ENCODE measurements at places on chromosomes 12 and 14.

- DNase-seq = no peak
These were observed 10.0 kb downstream of the SMIM41 start for GRCh38 chr12:52089491-52089890.

DNA sequence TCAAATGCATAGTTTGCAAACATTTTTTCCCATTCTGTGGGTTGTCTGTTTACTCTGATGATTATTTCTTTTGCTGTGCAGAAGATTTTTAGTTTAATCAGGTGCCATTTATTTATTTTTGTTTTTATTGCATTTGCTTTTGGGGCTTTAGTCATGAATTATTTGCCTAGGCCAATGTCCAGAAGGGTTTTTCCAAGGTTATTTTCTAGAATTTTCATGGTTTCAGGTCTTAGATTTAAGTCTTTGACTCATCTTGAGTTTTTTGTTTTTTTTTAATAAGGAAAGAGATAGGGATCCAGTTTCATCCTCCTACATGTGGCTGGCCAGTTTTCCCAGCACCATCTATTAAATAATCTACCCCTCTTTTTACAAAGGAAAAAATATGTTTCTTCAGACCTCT is 57.2 kb upstream of the TMEM260 start:
- DNase-seq = no peak

DNA sequence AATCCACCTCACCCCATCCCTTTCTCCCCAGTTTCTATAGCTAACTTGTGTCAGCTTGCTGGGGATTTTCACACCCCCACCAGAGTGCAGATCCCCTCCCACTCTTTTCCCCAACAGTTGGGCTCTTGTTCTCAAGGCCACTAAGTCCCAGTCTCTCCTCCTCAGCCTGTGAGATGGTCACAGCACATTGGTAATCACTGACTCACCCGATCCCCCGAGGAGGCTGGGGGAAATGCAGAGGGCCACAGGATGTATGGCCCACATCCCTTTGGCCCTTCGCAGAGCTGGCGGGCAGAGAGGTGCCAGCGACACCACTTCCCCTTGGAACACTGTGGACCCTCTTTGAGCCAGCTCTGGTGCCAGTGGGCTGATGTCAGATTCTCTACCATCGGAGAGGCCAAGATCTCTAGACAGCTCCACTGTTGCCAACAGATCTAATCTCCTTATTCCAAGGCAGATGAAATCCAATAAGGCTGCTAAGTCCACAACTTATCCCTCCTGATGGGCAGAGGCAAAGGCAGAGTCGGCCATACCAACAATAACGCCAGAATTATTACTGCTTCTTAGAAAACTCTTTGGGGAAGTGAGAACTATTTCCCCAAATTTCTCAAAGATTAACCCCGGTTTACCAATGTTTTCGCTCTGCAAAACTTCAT is 1.6 kb downstream of the FMNL3 start:
- DNase-seq = no peak

DNA sequence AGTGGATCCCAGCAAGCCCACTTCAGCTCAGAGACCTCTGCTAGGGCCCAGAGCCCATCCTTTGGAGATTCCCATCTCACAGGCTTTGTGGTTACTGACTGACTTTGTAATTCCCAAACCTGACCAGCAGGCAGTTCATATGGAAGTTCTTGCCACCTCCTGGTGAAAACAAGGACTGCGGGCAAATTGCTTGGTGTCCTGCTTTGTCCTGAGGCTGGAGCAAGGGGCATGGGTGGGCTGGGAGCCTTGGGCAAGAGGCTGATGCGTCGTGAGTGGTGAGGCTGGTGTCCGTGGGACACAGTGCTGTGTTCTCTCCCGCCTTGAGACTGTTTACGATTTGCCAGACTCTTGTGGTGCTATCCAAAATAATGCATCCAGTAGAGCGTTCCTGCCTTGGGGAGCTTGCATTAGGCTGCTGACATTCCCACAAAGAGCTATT is 91.0 kb downstream of the LRRC74A start:
- peak; percentile 55 for DNase-seq

DNA sequence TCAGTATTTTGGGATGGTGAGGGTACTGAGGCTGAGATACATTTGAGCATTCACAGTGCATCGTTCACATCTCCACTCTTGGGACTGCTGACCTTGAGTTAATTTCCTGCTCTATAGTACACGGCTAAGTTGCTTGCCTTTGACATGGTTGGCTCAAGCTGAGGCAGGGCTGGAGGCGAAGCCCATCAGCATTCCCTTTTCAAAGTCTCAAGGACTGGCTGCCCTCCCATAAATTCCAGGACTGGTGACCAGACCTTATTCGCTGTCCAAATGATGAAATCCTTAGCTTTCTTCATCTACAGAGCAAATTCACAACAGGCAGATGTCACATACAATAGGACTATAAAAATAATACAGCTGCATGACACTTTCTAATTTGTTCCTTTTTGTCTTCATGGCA is 85.9 kb downstream of the SSPN start:
- DNase-seq = no peak

DNA sequence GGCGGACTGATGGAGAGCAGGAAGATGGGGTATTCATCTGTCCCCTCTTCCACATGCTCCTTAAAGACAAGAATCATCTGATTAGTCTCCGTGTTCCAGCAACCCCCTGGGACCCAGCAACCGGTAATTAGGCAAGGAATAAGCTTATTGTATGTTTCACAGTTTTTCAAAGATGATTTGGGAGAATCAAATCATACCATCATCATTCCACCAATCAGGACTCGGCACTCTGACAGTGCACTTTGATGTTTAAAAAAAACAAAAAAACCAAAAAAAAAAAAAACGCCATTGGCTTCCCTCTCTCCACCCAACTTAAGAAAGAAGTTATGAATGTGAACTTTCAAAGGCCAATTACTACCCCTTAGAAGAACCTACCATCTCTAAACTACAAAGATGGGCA is 1.3 kb upstream of the DYNC1H1 start:
- no peak for DNase-seq

DNA sequence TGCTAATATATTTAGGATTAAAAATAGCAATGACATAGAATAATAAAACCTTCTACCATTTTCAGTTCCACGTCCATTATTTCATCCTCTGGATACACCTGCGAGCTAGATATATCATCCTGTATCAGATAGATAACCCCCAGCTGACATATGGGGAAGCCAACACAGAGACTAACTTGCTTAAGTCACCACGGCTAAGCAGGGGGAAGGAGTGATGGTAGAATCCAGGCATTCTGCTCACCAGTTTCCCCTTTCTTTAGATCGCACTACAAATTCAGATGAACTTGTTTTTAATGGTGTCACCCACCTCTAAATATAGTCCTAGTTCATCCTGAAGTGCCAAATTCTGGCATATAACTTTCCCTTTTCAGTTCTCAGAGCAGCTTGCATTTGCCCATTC is 110.1 kb downstream of the TXNDC16 start:
- no peak for DNase-seq

- no peak for DNase-seq
These were observed 252.2 kb upstream of the ATP2B1 start for GRCh38 chr12:89960607-89961394.

- no peak for DNase-seq
These were observed 36.3 kb downstream of the RPS29 start for GRCh38 chr14:49549881-49550280.

- DNase-seq = peak; percentile 80
These were observed at the start of gene CEP83 for GRCh38 chr12:94459728-94460615. CEP83 (minus strand) TSS chr12:94459867; CDS start chr12:94412490, 47,377 bp downstream.

GRCh38 chr14:68576031-68576430 is 216.8 kb downstream of the ZFP36L1 start:
- DNase-seq = no peak

DNA sequence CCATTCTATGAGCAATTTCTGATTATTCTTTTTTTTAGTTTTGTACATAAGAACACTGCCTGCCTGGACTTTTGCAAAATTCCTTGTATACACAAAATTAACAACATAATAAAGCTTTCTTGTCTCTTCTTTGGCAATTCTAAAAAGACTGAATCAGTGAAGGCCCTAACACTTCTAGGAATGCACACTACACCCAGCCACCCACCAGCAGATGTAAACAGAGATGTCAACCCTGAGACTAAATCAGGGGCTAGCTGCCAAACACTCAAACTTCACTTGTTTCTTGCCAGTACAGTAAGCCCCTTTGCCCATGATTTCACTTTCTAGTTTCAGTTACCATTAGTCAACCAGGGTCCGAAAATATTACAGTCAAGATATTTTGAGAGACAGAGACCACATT is 15.5 kb downstream of the DCAF5 start:
- DNase-seq = no peak

DNA sequence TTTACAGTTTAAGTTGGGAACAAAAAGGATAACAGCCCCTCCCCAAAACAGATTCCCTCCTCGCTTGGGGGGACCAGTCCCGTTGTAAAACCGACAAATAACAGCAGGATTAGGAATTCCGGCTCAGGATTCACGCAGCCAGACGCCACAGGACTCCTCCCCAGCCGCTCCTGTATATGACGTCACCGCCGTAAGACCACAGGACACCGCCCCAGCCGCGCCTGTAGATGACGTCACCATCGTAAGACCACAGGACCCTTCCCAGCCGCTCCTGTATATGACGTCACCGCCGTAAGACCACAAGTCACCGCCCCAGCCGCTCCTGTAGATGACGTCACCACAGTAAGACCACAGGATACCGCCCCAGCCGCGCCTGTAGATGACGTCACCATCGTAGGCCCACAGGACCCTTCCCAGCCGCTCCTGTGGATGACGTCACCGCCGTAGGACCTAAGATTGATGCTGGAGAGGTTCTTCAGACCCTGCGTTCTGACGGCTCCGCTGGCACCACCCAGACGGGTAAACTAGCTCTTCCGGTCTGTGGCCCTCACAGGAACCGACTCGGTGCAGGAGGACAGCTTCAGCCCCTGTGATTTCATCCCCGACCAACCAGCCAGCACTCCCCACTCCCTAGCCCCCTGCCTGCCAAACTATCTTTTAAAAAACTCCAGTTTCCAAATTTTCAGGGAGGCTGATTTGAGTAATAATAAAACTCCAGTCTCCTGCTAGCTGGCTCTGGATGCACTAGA is 43.9 kb upstream of the FBRSL1 start:
- no peak for DNase-seq

DNA sequence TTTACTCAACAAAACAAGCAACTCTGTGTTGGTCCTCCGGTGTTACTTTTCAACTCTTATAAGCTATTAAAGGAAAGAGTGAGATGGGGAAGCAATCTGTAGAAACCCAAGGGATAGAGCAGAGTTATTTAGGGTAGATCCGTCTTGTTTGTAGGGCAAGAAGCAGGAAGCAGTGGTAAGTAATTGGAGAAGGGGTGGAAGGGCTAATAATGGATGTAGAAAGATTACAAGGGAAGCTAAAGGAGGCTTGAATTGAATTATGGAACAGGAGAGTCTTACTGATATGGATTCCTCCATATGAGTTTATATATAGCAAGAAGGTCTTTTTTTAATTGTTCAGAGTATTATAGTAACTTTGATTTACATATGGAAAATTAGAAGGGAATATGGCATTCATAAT is 72.7 kb downstream of the MNAT1 start:
- no peak for DNase-seq

DNA sequence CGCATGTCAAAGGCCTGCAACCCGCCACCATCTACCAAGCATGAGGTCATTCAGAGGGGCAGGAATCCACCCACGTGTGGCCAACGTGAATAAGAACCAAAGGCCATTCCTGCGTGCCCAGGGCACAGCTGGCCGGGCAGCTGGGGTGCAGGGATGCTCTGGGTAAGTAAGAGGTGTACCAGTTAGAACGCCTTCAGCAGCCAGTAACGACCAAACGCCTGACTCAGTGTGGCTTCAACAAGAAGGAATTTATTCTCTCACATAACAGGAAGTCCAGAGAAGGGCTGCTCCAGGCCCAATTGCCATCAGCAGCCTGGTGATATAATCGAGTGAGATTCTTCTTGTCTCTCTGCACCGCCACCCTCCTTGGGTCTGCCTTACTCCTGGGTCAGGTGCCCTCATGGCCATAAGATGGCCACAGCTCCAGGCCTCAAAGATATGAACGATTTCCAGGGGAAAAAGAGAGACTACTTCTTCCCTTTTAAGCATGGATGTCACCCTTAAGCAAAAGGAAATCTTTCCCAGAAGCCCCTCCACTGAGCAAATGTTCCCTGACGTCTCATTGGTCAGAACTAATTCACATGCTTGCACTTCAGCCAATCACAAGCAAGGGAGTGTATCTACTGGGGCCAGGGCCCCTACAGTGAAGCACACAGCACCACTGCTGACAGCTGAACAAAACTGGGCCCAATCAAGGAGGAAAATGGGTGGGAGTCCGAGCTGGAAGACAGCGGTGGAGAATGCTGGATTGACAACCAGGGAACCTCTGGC is 7.3 kb downstream of the TTC7B start:
- DNase-seq = no peak

DNA sequence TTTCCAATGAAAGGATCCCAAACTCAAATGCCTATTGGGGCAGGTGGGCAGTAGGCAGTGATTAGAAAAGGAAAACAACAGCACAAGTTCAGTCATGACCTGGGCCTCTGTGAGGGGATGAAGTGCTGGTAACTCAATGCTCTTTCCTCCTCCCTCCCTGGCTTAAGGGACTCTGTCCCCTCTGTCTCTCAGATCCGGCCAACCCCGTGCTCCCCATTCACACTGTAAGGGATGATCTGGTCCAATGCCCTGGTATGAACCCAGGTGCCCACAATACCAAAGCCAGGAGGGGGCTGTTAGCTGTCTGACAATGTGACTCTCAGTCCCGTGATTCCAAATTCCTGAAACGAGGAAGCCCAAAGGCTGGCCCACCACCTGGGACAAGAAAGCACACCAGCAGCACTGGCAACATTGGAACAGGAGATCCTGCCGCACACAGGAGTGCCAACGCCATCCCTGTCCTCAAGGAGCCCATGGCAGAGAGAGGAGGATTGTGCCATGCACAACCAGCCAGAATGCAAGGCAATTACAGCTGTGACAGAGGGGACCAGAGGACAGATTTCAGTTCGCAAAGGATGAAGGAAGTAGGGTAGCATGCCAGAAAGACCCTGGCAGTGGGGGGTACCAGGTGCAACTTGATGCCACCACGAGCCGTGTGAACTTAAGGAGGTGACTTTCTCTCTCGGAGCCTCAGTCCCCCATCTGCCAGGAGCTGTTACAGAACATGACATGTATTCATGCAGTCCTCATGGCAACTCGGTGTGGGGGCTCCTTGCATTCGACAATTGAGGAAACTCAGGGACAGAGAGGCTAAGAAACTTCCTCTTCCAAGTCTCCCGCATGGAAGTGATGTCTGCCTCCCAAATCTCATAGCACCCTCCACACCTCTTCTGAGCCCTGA is 37.6 kb downstream of the SERPINA3 start:
- DNase-seq = no peak

- DNase-seq = no peak
These were observed 105.1 kb downstream of the TMTC3 start for GRCh38 chr12:88247241-88247643.

DNA sequence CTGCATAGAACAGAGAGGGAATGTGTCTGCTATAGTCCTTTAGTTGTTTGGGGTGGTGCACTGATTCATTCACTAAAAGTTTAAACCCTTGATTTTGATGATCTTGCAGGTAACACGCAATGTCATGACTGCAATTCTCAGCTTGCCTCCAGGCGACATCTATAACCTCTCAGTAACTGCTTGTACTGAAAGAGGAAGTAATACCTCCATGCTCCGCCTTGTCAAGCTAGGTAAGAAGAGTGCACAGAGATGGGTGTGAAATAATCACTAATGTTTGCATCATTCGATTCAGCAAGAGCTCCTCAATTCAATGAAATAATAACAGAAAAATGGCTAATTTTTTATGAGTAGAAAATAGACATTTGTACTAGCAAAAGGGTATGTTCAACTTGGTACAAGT is 203.7 kb downstream of the PTPRO start:
- no peak for DNase-seq

- DNase-seq = no peak
These were observed 1.0 kb downstream of the ITFG2 start for GRCh38 chr12:2813214-2814185.

GRCh38 chr12:99553461-99553860 is 94.1 kb upstream of the GARIN6 start:
- no peak for DNase-seq
